Activated CD8-positive, alpha-beta memory T cell treated with anti-CD3 and anti-CD28 coated beads for 1 hour (primary cell): ENCODE measurements at places on chromosomes 12 and 14.

DNA sequence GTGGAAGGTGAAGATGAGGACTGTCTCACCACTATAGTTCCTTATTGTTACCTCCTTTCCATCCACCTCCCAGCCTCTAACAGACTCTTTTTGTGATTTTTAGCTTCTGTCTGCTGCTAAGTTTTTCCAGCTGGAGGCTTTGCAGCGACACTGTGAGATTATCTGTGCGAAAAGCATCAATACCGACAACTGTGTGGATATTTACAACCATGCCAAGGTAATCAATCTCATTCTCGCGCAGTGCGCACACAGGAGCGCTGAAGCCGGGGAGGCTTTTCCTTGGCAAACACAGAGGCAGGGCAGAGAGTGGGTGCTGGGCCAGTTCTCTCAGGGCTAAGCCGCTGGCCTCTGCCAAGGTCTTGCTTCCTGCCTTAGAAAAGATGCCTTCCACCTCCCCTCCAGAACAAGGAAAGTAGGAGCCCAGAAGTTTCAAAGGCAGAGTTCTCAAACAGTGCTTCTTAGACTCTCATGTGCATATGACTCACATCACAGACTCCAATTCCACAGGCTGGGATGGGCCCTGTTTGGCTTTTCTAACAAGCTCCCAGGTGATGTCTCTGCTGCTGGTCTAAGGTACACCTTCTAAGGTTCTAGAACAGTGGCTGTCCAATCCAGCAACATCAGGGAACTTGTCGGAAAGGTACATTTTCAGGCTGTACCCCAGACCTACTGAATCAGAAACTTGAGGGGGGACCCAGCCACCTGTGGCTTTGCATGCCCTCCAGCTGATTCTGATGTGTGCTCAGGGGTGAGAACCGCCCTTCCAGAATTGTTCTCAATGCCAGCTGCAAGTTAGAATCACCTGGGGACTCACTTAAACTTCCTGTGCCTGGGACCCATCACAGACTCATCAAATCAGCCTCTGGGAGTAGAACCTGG is 33.8 kb upstream of the PWP1 start:
- no peak for DNase-seq

- no peak for DNase-seq
These were observed 909.6 kb downstream of the VRK1 start for GRCh38 chr14:97706819-97707218.

GRCh38 chr12:52238207-52238840 is 5.3 kb downstream of the KRT7 start:
- no peak for DNase-seq

- DNase-seq = no peak
These were observed 15.5 kb upstream of the CCER1 start for GRCh38 chr12:90970471-90970870.

DNA sequence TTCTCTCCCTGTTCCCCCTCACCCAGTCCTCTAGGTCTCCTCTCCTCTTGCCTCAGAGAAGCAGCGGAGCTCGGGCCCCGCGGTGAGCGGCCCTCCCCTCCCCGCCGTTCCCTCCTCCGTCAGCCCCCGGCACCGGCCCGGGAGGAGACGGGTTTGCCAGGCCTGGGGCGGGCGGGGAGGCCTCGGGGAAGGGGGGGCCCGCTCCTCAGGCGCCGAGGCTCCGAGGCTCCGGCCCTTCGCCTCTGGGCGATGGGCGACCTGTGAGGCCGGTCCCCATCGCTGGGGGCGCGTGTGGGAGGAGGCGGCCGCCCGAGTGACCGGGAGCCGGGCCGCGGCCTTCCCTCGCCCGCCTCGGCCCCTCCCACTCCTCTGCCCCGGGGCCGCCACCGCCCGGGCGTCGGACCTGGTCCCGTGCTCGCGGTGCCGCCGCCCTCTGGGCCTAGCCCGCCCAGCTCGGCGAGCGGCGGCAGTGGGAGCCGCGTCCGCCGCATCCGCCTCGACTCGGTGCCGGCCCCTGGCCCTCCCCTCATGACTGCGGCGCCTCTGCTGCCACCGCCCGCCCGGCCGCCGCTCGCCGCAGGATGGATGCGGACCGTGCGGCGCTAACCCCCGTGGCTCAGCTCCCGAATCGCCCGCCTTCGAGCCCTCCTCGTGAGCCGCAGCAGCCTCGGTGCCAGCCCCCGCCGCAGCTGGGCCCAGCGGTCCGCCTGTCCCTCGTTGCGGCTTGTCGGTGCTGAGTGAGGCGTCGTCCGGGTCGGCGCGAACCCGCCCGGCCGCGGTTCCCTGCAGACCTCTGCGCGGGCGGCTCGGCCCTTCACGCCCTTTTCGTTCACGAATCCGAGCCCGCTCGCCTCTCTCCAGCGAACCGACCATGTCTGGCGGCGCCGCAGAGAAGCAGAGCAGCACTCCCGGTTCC is 574 bp downstream of the WNK1 start:
- no peak for DNase-seq

DNA sequence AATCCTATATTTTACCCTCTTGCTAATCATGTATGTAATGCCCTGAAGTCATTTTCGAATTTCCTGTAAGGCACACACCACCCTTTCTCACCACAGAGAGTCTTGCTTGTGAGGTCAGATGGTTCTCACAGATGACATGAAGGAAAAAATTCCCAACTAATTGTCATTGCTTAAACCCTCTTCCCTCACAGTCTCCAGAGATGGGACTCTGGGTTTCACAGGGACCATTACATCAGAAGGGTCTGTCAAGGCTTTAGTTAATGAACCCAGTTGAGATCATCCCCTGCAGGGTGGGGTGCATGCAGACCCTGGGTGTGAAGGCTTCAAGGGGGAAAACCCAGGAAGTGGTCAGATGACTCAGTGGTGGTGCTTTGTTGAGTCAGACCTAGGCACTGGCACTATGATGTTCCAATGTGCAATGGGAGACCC is 229.6 kb downstream of the BCAT1 start:
- DNase-seq = no peak

DNA sequence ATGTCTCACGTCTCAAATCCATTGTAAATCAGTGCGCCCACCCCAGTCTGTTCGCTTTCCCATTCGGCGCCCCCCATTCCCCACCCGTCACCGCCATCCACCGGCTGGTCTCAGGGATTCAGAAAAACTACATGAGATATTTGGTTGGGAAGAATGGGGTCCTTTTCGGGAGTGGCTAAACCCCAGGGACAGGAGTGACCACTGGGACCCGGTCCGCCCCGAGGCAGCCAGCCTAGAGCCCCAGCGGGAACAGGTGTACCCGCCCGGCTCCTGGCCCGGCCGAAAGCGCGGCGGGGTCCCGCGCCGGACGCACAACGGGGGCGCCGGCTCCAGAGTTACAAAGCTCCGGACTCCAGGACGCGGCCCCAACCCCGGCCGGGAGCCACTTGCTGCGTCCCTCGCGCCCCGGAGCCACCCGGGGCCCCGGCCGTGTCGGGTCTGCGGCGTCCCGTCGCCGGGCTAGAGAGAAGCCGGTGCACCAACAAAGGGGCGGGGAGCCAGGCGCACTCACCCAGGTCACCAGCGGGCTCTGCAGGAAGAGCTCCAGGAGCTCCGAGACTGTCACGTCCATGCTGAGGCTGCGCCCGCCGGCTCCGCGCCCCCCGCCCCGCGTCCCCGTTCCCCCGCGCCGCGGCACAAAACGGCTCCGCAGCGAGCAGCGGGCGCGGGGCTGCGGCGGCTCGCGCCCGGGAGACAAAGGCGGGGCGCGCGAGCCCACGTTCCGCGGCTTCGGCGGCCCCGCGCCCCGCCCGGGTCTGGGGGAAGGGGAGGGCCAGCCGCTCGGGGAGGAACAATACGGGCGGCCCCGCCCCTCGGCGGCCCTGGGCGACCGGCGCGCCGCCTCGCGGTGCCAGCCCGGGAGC is at the start of gene CCDC88C:
CCDC88C (minus strand) TSS at position 701 of the 863 bp plus-strand sequence; CDS start at position 571, 130 bp downstream.
- no peak for DNase-seq
